Stimulated activated CD4-positive, alpha-beta T cell treated with anti-CD3 and anti-CD28 coated beads, Interleukin-15, amount 100 ng/mL, for 48 hours (primary cell): ENCODE measurements at places on chromosomes 4 and X.

DNA sequence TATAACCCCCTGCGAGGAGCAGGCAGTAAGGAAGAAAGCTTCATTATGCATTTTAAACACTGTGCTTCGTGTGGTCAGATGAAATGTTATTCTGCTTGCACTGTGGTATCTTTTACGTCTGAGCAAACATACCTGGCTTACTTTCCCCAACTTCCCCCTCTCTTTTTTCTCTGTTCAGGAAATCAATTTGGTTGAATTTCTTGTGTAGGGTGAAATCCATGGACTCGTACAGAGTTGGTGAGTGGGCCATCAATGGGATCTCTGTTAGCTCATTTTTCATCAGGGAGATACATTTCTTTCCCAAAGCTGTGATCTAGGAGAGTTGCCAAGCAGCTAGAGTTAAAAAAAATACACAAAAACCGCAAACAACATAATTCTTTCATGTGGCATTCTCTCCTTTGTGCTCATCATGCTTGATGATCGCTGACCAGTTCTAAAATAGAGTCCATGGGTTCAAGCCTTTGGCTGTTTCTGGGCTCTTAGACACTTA lies 98.5 kb downstream of the FRAS1 start:
- no peak for DNase-seq

GRCh38 chr4:140971077-140971792 lies 162.0 kb downstream of the RNF150 start:
- DNase-seq, result no peak

DNA sequence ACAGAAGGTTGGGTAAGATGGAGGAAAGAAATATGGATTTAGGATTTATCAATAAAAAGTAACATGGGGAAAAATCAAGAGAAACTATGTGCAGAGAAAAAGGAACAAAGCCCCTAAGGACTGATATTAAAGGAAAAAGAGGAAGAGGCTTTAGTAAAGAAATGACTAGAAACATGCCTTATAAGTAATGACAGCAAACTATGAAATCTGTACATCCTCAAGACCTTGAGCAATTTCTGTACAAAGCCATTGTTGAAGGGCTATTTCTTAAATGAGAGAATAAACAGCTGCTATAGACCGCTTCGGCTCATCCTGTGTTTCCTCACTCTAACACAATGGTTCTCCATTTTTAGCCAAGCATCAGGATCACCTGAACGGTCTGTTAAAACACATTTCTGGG lies 180.3 kb upstream of the ATOH1 start:
- no peak for DNase-seq

DNA sequence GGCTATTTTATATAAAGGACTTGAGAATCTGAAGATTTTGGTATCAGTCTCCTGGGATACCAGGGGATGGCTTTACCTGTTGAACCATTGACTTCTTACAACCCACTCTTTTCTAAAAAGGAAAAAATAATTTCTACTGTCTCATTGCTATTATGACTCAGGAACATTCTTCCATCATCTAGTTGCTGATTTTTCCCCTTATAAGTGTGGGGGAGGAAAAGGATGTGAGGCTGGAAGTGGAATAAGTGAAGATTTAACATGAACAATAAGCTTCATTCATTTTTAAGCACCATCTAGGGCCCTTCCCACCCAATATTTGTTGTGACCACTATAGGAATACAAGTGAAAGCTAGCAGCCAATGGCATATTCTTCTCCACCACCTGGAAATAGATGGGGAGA lies 10.6 kb upstream of the MND1 start:
- no peak for DNase-seq

- no peak for DNase-seq
Observed at GRCh38 chr4:55214172-55214571, 88.8 kb upstream of the KDR start.

DNA sequence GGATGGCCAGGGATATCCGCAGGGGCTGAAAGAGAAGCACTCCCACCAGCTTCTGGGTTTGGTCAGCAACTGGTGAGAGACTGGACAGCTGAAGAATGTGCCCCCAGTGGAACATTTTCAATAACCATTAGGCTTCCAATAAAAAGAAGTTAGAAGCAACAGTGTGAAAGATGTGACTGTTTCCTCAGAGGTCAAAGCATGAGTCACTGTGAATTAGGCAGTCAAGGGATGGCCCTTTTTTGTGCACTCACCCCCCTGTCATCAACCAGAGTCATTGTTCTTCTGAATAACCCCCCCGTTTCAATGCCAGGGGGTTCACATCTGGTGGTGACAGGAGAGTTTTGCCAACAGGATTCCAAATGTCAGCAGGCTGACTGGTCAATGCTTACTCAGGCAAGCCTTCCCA lies 74.6 kb upstream of the SH3RF1 start:
- no peak for DNase-seq

DNA sequence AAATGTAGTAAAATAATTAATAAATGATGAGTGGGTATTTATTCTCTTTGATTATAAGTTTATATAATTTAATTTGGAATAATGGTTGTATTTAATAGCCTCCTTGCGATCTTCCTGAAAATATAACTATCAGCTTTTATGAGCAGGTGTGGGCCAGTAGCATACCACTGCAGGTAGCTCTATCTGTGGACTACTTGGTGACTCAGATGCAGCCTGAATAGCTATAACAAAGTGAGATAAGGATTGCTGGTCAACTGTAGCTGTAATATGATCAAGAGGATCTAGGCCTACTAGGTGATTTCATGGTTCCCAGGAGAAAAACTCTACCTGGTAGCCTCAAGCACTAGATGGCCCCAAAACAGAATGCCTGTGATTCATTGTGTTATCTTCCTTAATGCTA lies 47.1 kb upstream of the BMP15 start:
- DNase-seq, result no peak

DNA sequence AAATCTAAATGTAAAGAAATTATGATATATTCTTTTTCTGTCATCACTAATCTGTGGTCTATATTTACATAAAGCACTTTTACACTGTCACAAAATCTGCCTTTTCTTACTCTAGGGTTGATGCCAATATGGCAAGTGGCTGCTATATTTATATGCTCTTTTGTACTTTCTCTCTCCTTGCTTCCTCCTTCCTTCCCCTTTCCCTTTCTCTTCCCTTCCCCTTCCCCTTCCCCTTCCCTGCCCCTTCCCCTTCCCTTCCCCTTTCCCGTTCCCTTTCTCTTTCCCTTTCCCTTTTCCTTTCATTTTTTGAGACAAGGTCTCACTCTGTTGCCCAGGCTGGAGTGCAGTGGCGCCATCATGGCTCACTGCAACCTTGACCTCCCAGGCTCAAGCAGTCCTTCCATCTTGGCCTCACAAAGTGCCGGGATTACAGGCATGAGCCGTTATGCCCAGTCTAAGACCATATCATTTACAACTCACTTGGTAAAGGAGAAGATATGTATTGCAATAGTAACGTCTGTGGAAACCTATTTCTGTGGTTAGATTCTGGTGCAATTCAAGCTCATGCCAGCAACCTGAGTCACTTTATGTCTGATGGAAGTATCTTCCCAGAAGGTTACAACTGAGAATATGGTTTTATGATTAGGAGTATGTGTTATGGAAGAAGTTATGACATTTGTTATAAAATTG lies 13.9 kb upstream of the PLAC8 start:
- DNase-seq, result no peak

GRCh38 chr4:86398187-86398586 lies 38.3 kb upstream of the MAPK10 start:
- DNase-seq, result no peak

GRCh38 chr4:107823870-107824349 lies 822 bp upstream of the SGMS2 start:
- no peak for DNase-seq

- DNase-seq, result no peak
Observed at GRCh38 chr4:95204267-95204844, 344.4 kb downstream of the UNC5C start.

DNA sequence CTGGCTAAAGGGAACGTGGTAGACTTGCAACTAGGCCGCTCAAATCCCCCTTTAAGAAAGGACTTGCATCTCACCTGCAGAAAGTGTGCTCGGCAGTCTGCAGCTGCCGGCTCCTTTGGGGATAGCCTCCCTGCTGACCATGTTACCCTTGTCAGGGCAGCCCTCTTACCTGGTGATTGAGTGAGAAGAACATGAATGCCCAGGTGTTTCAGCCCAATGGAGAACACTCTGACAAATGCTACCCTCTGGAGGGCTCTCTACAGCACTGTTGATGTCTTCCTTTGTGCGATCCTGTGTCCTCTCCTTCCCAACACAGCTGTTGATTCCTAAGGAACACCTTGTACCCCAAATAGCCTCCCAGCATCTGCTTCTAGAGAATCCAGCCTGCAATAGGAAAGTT lies 178.7 kb upstream of the LDB2 start:
- DNase-seq, result no peak

DNA sequence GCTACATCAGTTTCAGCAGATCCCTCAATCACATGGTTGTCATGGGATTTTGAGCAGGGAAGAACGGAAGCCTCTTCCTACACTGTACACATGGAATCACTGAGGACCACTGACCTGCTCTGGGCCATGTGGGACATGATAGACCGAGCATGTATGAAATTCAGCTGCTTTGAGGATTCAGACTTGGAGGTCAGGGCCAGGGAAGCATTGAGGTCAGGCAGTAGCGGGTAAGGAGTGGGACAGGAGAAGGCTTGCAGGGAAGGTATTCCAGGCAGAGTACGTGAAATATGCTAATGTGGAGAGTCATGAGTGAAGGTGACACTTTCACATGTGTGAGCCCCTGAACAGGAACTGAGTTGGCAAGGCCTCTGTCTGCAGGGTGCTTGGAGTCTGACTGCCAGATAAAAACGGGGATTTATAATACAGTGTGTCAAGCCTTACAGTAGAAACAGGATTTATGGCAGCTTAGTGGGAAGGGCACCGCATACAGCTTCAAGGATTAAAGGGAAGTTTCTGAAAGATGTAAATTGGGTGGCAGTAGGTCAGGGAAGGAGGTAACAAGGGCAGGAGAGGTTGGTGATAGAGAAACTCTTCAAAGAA lies 111.7 kb downstream of the STK32B start:
- no peak for DNase-seq

- DNase-seq, result no peak
Observed at GRCh38 chr4:187010052-187010451, 286.4 kb upstream of the FAT1 start.

- no peak for DNase-seq
Observed at GRCh38 chr4:37388681-37389365, 144.3 kb downstream of the NWD2 start.

- no peak for DNase-seq
Observed at GRCh38 chr4:34964613-34965012, 1279.7 kb downstream of the ARAP2 start.

DNA sequence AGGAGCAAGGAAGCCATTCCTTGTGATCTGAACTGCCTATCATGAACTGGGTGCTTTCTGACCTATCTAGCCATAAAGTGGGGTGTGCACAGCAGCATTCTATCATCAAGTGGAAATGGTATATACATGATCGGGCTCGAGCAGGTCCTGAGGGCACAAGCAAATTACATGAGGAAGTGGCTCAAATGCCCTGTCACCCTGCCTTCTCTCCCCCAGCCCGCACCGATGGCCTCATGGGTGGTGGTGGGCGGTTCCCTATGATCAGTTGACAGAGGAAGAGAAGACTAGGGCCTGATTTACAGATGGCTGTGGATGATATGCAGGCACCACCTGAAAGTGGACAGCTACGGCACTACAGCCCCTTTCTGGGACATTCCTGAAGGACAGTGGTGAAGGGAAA lies 46.3 kb upstream of the BCLAF3 start:
- no peak for DNase-seq

DNA sequence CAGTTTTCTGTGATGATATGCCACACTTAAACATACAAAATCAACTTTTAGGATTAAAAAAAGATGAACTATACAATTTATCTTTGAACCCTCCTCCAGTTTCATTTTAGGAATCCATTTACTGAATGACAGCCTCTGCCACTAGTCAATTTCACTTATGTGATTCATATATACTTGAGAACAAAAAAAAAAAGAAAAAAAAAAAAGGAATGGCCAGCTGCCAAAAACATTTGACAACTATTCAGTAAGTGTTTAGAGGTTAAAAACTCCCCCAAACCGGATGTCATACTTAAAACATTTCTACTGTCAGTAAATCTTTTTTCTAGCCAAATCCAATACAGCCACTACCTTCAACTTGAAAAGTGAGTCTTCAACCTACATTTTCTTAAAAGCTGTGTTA lies 266.7 kb upstream of the MAGEB2 start:
- no peak for DNase-seq

- no peak for DNase-seq
Observed at GRCh38 chr4:107647591-107647990, 72.4 kb downstream of the PAPSS1 start.

GRCh38 chr4:117893207-117893606 lies 141.1 kb upstream of the NDST3 start:
- DNase-seq, result no peak

- no peak for DNase-seq
Observed at GRCh38 chrX:39758791-39759525, 338.8 kb downstream of the BCOR start.

DNA sequence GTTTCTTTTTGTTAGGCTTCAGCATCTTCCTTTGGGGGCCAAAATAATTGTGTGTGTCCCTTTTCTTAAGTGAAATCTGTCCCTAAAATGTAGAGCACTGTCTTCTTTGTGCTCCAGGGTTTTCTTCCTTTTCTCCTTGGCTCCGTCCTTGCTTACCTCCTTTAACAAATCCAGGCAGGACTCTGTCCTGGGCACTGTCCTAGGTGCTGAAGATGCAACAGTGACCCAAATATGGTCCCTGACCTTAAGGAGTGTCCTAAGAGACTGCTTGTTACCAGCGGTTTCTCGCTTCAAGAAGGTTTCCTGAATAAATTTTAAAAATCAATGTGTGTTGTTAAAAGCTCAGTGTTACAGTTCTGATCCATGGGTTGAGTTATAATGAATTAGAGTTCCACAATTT lies 471.8 kb downstream of the KCNIP4 start:
- DNase-seq, result no peak

GRCh38 chrX:150495496-150495895 lies 72.9 kb upstream of the MTM1 start:
- no peak for DNase-seq
